ENCODE measurements at places on chromosomes 12 and 14.

- DNase-seq, result no peak
These were observed 68.3 kb downstream of the KDM2B start for GRCh38 chr12:121512561-121512960.

- no peak for DNase-seq
These were observed 1.5 kb upstream of the KSR2 start for GRCh38 chr12:117970334-117970733.

- DNase-seq, result no peak
These were observed 94.2 kb downstream of the PLEKHA5 start for GRCh38 chr12:19223695-19224094.

DNA sequence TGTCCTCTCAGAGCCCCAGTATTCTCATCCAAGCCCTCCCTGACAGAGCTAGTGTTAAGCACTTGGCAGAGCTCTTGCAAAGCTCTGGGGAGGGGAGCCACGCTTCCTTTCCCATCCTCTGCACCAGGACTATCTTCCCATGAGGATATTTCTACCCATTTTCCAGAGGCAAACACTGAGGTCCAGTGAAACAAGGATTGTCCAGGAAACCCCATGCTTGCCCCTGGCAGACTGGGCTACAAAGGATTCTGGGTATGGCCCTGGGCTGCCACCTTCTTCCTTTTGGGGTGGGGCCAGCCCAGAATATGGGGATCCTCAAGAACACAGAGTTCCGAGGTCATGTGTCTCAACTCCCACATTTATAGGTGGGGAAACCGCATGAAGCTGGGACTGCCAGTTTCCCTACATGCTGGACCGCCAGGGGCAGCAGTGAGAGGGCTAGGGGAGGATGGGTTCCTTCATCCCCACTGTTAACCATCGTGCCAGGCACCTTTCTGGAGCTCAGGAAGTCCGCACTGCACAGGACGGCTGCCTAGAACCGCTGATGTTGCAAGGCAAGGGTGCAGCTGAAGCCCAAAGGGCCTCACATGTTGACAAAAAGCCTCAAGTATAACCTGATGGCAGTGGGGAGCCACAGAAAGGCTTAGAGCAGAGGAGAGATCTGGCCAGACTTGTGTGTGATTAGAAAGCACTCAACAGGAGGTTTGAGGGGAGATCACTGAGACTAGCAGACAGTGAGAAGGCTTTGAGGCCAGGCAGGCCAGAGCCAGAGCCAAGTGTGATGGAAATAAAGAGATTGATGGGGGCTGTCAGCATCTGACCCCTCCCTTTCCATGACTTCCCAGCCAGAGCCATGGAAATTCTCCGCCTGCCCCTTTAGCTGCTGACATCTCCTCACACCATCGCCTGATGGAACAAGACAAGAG lies 5.5 kb upstream of the CCDC85C start:
- DNase-seq, result no peak

- DNase-seq, result no peak
These were observed 370.6 kb downstream of the AACS start for GRCh38 chr12:125435871-125436270.

Data from CD8-positive, alpha-beta T cell (primary cell).